ENCODE measurements at places on chromosomes 11 and 22. TPM values are rescaled to one million over a fixed set of nuclear protein-coding genes. Genes with fewer than 3 reads are reported as not detected.

DNA sequence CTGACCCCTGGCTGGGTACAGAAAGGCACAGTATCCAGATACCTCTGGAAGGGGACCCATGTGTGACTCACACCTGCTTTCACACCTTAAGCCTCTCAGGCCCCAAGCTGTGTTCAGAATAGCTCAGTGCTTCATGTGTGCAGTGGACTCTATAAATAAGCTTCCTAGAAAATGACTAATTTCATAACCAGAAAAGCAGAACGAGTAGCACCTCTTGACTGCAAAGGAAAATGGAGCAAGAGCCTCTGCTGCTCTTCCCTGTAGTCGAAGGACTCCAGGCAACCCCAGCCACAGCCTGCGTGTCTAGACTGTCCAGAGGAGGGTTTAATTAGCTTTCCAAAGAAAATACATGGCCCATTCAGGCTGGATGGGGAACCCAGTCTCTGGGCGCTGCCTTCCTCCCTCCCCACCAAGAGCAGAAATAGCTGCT is 23.1 kb downstream of the PTPN5 start:
- no peak for DNase-seq

- DNase-seq, result no peak
These were observed 95.9 kb downstream of the RRM1 start for GRCh38 chr11:4190519-4190918.

The OLFML1 gene
- 33.1 TPM for polyA plus RNA-seq

DNA sequence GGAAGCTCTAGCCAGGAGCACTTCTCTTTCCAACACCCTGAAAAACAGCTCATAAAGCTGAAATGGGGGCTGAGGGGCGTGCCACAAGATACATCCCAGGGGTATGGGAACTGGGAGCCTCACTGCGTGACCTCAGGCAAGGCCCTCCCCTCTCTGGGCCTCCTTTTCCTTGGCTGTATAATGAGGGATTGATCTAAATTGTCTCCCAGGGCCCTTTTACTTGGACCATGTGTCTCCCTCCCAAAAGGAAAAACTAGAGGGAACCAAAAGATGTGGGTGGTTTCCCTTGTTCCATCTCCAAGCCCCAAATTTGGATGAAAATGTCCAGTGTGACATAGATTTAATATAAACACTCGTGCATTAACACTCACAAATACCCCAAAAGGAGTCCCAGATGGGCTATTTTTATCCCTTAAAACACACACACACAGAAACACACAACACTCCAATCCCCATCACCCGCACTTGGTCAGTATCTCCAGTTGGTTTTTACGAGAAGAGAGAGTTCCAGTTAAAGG is 25.9 kb upstream of the SMTN start:
- no peak for DNase-seq

GRCh38 chr11:70352100-70352499 is 46.2 kb upstream of the CTTN start:
- no peak for DNase-seq

- DNase-seq, result no peak
These were observed 177.5 kb downstream of the MYO18B start for GRCh38 chr22:25919452-25919851.

DNA sequence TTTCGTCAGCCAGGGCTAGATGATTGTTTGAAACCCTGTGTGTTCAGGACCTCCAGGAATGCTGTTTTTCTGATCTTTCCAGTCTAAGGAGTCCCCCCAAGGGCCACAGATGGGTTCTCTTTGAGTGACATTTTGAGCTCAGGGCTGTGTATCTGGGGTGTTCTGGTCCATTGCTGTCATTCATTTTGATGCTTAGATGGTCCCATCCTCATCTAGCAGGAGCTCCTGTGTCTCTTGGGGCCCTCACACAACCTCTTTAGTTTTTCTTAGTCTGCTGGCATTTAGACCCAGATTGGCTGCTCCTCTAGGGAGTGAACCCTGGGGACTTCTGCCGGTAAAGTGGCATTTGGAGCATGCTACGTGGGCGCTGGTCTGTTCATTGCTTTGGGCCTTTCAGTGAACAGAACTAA is 39.1 kb downstream of the MED15 start:
- DNase-seq, result no peak

The B3GAT1 gene
- polyA plus RNA-seq, result 4.8 TPM

DNA sequence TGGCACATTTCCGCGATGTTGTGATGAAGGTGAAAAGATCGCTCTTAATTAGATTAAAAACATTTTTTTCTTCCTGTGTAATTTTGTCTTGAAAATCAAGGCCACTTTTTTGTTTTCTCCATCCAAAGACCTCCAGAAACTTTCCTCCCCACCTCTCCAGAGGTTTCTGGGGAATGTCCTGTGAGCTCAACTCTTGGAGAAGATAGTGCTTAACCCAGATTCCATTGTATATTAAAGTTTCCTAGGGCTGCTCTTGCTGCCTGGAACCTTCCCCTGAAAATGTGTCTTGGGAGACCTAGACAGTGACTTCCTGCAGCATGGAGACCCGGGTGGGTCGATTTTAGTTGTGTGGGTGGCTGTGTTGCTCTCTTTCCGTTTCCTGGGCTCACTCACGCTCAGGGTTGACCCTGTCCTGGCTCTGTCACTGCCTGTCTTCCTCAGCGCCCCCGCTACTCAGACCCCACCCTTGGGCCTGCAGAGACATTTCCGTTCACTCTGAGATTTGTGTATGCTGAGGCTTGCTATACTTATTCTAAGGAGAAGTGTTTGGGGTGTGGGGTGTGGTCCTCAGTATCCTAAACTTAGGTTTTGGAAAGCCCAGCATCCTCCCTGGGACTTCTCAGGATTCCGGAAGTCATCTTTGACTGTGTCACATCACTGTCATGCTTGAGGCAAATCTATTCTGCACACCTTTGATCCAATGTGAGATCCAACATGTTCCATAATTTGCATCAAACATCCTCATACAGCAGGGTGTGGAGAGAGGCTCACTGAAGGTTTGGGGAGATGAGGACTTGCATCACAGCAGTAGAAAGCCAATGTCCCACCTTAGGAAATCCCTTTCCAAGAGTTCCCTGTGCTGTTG is 47.2 kb downstream of the KCNQ1OT1 start:
- DNase-seq, result no peak

The C1QTNF4 gene
- 5.8 TPM for polyA plus RNA-seq

- DNase-seq, result no peak
These were observed 37.5 kb downstream of the TNRC6B start for GRCh38 chr22:40215266-40215665.

DNA sequence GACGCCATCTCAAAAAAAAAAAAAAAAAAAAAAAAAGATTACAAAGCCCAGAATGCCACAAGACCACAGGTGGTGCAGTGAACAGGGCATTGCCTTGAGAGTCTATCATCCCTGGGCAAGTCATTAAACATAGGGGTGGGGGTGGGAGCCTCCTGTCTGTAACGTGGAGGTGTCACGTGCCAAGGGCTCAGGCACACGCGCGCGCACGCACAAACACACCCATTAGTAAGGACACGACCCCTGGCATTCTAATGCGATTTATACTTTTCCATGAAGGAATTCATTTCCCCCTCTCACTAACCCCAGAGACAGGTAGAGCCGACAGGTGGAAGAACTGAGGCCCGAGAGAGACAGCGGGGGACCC is 5.8 kb upstream of the GCAT start:
- DNase-seq, result no peak

The SCGB2A2 gene
- polyA plus RNA-seq, result not detected

The SAA1 gene
- polyA plus RNA-seq, result not detected

The EML3 gene
- polyA plus RNA-seq, result 36.4 TPM

DNA sequence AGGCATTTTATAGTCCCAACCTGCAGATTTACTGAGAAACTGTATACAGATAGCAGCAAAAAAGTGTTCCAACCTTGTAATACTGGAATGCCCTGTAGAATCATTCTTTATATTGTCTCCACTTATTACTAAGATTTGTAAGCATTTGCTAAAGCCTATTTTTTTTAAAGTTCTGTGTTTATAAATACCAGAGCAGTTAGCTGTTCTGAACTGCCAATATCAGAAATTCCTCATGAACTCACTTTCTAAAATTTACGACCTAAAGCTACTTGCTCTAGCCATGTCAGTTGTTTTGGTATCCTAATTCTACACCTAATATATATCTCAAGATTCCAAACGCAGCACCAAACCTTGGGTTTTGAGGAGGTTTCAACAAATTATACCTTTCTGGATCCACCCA is 103.2 kb downstream of the C11orf65 start:
- DNase-seq, result no peak

The MUC6 gene
- polyA plus RNA-seq, result 26.8 TPM

The ANKK1 gene
- polyA plus RNA-seq, result 0.60 TPM

The SERHL2 gene
- polyA plus RNA-seq, result 8.2 TPM
